ENCODE measurements at places on chromosomes 16 and 17.

DNA sequence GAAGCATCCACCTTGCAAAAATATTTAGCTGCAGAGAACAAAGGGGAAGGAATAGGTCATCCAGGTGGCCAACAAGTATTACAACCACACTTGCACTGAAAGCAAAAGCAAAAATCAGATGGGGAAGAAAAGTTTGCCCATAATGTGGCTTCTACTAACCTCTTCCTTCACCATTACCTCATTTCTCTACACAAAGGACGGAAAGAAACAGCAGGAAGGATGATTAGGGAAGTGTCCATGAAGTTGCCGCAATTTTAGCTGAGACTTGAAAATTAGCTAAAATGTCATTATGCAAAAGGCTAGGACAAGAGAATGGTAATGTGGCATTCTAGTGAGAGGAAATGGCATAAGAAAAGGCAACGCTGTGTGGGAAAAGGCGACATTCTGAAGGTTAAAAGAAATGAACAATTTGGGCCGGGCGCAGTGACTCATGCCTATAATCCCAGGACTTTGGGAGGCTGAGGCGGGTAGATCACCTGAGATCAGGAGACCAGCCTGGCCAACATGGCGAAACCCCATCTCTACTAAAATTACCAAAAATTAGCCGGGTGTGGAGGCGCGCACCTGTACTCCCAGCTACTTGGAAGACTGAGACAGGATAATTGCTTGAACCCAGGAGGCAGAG is 13.7 kb downstream of the KANSL1 start:
- no peak for DNase-seq

- no peak for DNase-seq
Observed at GRCh38 chr16:78892951-78893733, 707.4 kb downstream of the MAF start.

- DNase-seq, result no peak
Observed at GRCh38 chr16:4886151-4886550, 38.9 kb downstream of the UBN1 start.

DNA sequence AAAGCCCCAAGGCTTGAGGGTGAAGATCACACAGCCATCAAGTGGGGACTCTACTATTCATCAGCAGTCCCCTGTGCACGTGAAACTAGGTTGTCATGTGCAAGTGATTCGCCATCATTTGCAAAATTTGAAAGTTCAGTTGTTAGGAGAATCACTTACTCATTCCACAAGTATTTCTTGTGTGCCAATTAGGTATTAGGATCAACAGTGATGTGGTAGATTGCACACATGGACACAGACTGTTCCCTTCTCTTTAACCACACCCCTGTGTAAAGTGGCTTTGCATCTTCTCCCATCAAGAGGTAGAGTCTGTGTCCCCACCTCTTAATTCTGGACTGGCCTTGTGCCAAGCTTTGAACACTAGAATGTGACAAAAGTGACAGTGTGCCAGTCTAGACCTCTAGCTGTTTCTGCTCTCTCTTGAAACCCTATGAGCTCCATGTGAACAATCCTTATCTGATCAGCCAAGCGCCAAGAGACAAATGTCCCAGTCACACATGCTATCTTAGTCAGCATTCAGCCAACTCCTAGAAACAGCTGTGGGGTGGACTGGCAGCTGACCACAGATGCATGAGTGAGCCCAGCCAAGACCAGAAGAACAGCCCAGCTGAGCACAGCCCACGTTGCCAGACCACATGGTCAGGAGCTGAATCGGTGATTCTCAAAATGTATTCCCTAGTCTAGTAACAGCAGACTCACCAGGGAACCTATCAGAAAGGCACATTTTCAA is 31.5 kb upstream of the SHISA9 start:
- no peak for DNase-seq

GRCh38 chr17:61000911-61001310 is 323.3 kb downstream of the BCAS3 start:
- no peak for DNase-seq

DNA sequence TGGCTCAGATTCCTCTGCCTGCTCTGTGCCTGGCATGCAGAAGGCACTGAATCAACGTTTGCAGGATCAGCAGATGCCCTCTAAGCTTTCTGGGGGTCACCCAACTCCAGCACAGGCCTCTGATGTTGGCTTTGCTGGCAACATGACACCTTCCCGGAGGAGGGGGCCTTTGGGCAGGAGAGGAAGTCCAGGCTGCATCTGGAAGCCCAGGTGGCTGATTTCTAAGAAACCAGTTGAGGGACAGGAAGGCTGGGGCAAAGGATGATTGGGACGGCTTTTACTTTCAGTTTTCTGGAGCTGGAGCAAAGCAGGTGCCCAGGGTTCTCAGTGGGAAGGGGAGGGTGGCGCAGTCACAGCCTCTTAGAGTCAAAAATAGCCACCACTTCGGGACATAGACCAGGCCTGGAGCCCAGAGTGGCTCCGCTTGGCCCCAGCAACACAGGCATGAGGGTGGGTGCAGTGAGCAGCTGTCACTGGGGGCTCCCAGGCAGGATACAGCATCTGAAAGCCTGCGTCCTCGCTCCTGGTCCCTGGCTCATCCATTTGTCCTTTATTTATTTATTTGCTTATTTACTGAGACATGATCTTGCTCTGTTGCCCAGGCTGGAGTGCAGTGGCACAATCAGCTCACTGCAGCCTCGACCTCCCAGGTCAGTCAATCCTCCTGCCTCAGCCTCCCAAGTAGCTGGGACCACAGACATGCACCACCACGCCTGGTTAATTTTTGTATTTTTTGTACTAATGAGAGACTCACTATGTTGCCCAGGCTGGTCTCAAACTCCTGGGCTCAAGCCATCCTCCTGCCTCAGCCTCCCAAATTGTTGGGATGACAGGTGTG is 15.1 kb downstream of the SOCS1 start:
- no peak for DNase-seq

DNA sequence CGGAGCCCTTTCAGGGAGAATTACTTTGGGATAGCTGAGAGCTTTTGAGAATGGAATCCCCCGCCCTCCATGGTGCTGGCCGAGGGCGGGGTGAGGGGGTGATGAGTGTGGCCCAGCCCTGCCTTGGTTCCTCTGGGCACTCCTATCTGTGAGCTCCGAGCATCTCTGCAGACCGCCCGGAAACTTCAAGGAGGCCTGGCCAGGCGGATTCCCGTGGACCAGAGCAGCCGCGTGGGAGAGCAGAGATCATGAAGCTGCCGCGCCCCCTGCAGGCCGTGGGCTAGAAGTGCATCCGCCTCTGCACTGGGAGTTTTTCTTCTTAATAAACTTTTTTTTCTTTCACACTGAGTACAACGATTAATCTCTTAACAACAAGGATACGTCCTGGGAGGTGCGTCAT is 392.9 kb upstream of the EEF2KMT start:
- no peak for DNase-seq
